ENCODE measurements at places on chromosomes 1 and 21. TPM values are rescaled to one million over a fixed set of nuclear protein-coding genes. Genes with fewer than 3 reads are reported as not detected.

GRCh38 chr1:214632091-214632490 is 29.1 kb downstream of the CENPF start:
- no peak overlapping the region for H3K4me3 ChIP-seq
- DNase-seq, result no peak

- no peak overlapping the region for H3K4me3 ChIP-seq
- DNase-seq, result no peak
Observed at GRCh38 chr1:231216498-231216897, 24.5 kb upstream of the GNPAT start.

- DNase-seq, result no peak
- peaks cover 62% of the 10 kb centered on the region for H3K4me1 ChIP-seq
- H3K4me3 ChIP-seq, result peak overlapping the region; percentile 51
- no peaks in the 10 kb centered on the region for H3K36me3 ChIP-seq
- H3K27me3 ChIP-seq, result no peaks in the 10 kb centered on the region
Observed at GRCh38 chr21:41712730-41713129, 54.1 kb downstream of the RIPK4 start.

Gene PDC
- not detected for total RNA-seq
